ENCODE measurements at places on chromosomes 2 and 18.

DNA sequence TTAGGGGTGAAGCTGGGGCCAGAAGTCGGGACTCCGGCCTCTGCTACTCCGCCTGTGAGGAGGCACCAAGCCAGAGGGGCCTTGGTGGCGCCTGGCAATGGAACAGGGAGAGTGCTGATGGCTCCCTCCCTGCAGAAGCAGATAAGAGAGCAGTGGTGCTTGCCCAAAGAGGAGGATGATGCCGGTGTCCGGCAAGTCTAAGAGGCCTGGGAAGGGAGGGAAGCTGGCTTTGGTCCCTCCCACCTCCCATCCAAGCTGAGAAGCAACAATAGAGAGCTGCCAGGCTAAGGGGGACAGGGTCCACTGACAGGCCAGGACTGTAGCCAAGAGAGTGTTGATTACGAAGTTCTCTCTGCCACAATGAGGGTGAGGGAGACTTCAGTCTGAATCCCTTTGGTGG is 479.5 kb downstream of the TNS1 start:
- DNase-seq: no peak

GRCh38 chr18:3902676-3903075 is 452.7 kb downstream of the TGIF1 start:
- DNase-seq: no peak

- no peak for DNase-seq
Observed at GRCh38 chr2:60820416-60821132, 60.8 kb upstream of the REL start.

- no peak for DNase-seq
Observed at GRCh38 chr2:241003830-241004564, 5.6 kb downstream of the SNED1 start.

DNA sequence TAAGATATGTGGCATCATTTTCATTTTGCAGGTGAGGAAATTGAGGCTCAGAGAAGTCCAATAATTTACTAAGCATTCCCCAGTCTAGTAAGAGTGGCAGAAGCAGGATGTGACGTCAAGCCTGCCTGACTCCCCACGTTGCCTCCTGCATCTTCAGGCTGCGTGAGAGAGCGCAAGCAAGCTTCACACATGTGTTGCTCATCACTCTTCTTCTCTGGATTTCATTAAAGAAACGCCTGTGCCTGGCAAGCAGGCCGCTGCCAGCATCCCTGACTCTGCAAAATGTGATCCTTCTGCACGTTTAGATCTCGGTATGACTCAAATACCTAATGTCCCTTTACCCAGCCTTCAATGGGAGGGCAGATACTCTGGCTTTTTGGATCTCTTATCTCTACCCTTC is 96.8 kb downstream of the PRKCE start:
- no peak for DNase-seq

DNA sequence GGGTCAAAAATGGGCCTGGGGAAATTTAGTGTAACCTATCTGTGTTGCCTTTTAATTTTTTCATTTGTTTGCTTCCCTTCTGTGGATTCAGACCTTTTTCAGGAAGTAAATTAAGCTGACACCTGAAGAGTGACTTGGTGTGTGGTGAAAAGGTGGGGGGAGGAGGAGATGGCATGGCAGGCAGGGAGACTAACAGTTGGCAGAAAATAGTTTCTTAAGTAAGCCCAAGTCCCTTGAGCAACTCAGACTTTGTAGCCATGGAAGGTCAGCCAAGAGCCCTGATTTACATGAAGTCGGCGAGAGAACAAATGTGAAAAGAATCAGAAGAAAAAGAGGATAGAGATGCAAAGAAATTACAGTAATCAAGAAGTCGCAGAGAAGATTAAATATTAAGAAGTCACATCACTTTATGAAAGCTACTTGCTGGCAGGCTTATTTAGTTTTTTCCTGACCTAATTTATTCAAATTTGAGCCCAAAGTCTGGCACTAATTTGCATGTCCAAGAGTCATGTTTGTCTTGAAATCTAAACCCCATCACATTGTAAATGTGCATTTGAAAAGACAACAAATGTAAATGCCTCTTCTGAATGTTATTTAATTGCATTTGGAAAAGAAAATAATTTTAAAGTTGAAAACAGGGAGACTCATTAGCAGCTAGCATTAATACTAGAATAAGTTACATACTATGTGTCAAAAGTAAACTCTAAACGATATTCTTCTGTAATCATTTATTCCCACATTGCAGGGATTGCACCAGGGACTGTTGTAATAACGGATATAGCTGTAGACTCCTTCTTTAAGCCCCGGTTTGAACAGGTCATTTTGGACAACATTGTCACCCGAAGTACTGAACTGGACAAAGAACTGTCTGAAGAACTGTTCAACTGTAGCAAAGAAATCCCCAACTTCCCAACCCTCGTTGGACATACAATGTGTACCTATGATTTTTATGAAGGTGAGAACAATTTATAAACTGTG is 19.3 kb downstream of the UPP2 start:
- no peak for DNase-seq

GRCh38 chr2:165790466-165790865 is 3.6 kb downstream of the GALNT3 start:
- no peak for DNase-seq

- DNase-seq: no peak
Observed at GRCh38 chr2:170165129-170165528, 12.8 kb upstream of the MYO3B start.

DNA sequence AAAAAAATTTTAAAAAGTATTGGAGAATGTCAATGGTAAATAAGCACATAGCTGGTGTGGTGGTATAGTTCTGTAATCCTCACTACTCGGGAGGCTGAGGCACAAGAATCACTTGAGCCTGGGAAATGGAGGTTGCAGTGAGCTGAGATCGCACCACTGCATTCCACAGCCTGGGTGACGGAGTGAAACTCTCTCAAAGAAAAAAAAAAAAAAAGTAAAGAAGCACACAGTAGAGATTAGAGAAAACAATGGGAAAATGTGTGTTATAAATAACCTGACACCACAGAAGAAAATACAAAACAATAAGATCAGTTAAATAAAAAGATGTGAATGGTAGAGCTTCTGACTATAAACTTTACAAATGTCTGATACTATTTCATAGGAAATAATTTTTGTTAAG is 163.7 kb upstream of the WDSUB1 start:
- DNase-seq: no peak

- DNase-seq: no peak
Observed at GRCh38 chr2:11625671-11626070, 44.3 kb downstream of the NTSR2 start.

DNA sequence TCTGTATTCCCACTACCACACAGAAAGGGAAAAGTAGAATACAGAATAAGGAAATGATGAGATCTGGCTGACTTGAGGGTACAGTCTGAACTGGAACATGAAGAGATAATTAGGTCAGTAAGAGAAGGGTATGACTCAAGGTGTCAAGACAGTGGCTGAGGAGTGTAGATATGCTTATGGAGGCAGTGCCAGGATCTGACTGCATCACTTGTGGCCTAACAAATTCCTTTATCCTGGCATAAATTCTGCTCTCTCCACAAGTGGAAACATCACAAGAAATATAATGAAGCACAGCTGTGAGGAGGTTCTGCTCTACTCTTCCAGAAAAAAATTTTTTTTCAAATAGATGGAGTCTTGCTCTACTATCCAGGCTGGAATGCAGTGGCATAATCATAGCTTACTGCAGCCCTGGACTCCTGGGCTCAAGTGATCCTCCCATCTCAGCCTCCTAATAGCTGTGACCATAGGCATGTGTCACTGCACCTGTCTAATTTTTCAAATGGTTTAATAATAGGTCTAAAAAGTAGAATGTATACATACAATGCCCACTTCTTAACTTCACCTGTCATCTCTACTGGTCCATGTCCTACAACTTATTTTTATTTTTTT is 85.3 kb downstream of the C2orf74 start:
- DNase-seq: no peak

DNA sequence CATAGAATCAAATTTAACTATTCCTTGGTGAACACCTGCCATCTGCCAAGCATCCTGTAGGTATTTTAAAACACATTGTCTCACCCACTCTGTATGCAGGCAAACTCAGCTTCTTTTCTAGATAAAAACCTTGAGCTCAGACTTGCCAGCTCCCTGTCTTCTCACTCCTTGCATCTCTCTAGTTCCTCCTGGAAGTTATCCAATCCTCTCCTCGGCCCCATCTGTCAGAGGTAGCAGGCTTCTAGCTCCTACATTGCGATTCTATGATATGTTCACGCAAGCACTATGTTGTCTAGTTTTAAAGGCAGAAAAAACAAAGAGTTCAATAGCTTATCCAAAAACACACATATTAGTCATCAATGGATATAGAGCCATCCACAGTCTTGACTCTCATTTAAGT is 67.0 kb upstream of the APCDD1 start:
- DNase-seq: no peak

DNA sequence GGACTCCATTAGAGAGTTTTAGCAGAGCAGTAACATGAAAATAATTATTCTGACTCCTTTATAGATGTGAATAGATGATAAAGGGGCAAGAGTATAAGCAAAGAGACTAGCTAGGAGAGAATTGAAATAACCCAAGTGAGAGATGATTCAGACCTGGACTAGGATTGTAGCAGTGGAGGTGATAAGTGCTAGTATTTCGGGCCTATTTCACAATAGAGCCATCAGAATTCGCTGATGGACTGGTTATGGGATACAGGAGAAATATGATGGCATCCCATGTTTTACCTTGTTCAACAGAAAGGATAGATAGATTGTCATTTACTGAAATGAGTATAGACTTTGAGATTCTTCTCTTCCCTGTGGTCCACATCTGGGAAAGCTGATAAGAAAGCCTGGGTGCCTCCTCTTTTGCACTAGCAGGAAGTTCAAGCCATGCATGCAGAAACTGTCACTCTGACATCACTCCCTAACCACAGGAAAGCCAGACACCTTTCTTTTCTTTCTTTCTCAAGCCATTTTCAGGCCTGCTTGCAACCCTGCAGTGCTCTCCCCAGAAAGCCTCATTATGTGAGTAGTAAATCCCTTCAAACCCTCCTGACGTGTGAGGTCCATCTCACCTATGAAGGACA is 25.3 kb downstream of the DYNAP start:
- no peak for DNase-seq

GRCh38 chr18:55593888-55594287 is 5.9 kb upstream of the TCF4 start:
- no peak for DNase-seq
